ENCODE measurements at places on chromosomes 12 and 14. TPM values are rescaled to one million over a fixed set of nuclear protein-coding genes. Genes with fewer than 3 reads are reported as not detected.

The DHH gene
- total RNA-seq = 0.41 TPM

DNA sequence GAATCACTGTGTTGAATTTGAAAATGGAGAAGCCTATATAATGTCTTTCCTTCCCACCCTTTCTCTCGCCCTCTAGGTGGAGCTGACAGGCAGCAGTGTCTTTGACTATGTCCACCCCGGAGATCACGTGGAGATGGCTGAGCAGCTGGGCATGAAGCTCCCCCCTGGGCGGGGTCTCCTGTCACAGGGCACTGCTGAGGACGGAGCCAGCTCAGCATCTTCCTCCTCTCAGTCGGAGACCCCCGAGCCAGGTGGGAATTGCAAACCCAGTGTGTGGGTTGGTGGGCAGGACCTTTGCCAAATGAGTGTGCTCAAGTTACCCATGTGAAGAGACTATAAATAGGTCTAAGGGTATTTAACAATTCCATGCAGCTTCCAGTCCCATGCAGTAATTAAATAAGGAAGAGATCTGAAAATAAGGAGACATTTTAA lies 274.7 kb downstream of the EGLN3 start:
- no peak for DNase-seq

- DNase-seq = no peak
Measured at GRCh38 chr12:75891072-75891471, 140.5 kb downstream of the PHLDA1 start.

DNA sequence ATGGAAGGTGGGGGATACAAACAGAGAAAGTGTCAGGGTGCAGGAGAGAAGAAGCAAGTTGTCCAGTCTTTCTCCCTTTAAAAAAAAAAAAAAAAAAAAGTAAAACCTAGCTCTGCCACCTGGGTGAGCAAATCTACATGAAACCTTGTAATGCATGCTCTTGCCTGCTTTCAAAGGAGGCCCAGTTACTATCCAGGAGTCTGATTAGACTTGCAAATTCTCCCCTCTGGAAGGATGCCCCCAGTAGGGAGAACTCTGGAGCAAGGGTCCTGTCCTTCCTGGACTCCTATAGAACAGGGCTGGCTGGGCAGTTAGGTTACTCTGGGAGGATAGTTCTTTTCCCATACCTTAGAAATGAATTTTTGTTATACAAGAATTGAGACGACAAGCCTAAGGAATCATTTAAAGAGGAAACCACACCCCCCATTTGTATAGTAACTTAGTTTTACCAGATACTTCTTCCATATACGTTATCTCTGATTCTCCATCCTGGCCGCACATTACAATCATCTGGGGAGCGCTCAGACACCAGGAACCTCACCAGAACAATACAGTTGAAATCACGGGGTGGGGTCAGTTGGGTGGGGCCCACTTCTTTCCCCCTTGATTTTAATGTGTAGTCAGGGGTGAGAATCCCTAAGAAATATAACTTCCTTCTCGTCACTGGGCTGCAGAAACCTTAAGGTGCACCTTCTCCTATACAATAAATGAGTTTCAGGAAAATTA lies 30.5 kb downstream of the RAB35 start:
- DNase-seq = no peak

DNA sequence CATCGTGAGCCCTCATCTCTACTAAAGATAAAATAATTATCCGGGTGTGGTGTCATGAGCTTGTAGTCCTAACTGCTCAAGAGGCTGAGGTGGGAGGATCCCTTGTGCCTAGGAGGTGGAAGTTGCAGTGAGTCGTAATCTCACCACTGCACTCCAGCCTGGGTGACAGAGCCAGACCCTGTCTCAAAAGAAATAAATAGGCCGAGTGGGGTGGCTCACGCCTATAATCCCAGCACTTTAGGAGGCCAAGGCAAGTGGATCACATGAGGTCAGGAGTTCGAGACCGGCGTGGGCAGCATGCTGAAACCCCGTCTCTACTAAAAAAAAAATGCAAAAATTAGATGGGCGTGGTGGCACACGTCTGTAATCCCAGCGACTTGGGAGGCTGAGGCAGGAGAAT lies 70.9 kb downstream of the RESF1 start:
- DNase-seq = no peak

The GPR162 gene
- total RNA-seq = 0.72 TPM

- no peak for DNase-seq
Measured at GRCh38 chr12:122908915-122909314, 13.0 kb upstream of the VPS37B start.

Data from activated T-cell treated with anti-CD3 and anti-CD28 coated beads, Interleukin-2, amount 50 U/mL, for 72 hours (primary cell).